ENCODE measurements at places on chromosomes 3 and 15. TPM values are rescaled to one million over a fixed set of nuclear protein-coding genes. Genes with fewer than 3 reads are reported as not detected.

DNA sequence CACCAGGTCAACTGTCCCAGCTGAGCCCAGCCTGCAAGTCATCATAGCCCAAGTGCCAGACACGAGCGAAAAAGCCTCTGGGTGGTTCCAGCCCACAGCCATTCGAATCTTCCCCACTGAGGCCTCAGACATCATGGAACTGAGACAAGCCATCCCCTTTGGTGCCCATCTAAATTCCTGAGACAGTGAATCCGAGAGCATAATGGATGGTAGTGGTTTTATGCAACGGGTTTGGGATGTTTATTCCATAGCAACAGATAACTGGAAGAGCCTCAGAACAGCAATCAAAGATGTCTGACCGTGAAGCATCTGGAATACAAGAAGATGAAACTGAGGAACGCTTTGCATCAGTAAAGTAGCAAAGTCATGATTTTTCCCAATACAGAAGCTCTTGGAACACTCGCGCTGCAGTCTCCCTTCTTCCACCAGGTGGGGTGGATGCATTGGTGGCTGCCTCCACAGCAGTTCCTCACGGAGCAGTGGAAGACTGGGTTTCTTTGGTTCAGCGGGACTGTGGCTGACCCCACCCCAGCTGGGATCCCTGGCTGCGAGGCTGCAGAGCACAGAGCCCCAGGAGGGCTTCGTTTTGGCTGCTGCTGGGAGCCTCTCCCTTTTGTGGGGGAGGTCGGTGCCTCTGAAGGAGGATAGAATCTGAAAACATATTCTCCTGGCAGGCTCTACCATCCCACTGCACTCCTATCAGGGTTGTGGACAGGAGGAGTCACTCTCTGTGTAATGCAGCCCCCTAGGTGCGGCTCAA is 26.4 kb upstream of the PDE8A start:
- no peak for DNase-seq

- DNase-seq: no peak
These were observed 155.3 kb upstream of the MRPL3 start for GRCh38 chr3:131658115-131658514.

DNA sequence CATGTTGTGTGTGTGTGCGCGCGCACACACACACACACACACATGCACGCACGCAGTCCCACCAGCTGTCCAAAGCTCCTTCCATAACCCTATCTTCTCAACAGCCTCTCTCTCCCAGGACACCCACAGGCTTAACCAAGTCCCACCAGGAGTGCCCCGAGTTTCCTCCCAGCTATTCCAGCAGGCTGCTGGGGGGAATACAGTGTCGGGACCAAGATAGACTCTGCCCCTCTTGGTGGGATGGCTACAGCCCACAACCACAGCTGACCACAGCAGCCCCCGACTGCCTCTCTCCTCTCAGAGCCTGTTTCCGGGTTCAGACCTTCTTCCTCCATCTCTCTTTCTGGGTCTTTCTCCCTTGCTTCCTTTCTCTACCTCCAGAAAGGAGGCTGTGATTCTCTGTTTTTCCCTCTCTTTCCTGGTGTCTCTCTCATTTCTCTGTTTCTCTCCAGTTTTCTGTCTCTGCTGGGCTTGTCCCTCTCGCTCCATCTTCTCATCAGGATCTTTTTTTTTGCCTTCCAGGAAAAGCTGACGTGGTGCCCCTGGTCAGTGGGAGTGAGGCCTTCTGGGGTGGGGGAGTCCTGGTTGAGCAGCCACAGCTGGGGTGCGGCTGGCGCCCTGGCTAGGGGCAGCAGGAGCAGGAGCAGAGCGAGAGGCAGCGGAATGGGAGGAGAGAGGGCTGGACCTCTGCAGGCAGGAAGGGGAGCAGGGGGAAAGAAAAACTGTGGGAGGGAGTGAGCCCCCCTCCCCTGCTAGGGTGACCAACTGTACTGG is 3.3 kb upstream of the ISLR start:
- no peak for DNase-seq

- DNase-seq: peak; percentile 61
These were observed 716 bp downstream of the PTPN23 start for GRCh38 chr3:47381317-47382157.

- DNase-seq: no peak
These were observed 339.0 kb downstream of the IL5RA start for GRCh38 chr3:2771193-2771592.

GRCh38 chr3:105930733-105931132 is 61.9 kb upstream of the CBLB start:
- no peak for DNase-seq

DNA sequence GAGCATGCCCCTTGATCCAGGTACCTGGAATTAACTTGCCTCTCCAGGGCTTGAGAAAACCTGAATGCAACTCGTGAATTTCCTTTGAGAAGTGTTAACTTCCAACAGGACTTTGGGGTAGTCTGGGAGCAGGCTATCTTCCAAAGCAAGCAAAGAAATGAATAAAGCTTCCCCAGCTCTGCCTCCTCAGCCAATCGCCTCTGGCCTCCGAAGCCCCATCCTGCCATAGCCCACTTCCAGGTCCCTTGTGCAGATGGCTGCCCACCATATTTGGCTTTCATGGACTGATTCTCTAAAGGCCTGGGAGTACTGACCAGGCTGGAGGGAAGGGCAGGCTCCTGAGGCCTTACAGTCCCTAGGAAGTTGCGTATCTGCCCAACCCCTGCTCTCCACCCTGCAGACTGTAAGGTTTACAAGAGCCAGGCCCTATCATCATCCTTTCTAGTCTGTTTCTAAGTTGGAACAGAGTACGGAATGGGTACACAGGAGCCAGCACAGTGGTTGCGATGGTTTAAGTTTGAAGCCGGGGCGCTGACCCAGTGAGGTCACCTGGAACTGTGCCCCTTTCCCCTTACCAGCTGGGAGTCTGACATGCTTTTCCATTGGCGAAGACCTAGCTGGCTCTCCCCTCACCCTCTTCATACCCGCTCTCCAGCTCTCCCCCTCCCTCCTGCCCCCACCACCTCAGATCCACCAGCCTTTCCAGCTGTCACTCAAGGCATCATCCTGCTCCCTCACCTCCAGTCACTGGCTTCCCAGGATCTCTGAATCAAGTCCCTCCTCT is 1.1 kb upstream of the PML start:
- no peak for DNase-seq

GRCh38 chr3:42080453-42080872 is 10.7 kb upstream of the TRAK1 start:
- DNase-seq: no peak

FAIM gene
- 8.8 TPM for polyA plus RNA-seq

SLC22A14 gene
- 0.08 TPM for polyA plus RNA-seq

RBMS3 gene
- 3.0 TPM for polyA plus RNA-seq

CLDND1 gene
- 31.3 TPM for polyA plus RNA-seq

FSIP1 gene
- 0.42 TPM for polyA plus RNA-seq

C3orf20 gene
- polyA plus RNA-seq: not detected

IGSF11 gene
- not detected for polyA plus RNA-seq

ACTC1 gene
- polyA plus RNA-seq: not detected

SCN5A gene
- polyA plus RNA-seq: 0.24 TPM

Data from foreskin keratinocyte (primary cell).